Hematopoietic multipotent progenitor cell treated with erythropoietin and hydrocortisone succinate and interleukin-3 and kit ligand, for 6 days (in vitro differentiated cells): ENCODE measurements at places on chromosomes 2 and 18.

DNA sequence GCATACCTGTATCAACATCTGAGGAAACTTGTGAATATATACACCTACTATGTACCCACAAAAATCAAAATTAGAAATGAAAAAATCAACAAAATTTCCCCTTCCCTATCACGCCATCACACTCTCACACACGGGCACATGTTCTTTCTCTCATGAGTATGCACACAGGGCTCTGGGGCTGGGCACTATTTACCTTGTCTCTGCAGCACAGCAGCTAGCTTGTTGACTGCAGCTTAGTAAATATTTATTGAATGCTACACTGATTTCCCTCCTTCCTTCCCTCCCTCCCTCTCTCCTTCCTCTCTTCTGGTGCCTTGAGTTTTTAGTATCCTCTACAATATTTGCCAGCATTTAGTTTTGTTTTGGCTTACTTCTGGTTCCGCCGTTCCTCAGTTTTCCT is 182.7 kb upstream of the LHCGR start:
- no peak for DNase-seq

DNA sequence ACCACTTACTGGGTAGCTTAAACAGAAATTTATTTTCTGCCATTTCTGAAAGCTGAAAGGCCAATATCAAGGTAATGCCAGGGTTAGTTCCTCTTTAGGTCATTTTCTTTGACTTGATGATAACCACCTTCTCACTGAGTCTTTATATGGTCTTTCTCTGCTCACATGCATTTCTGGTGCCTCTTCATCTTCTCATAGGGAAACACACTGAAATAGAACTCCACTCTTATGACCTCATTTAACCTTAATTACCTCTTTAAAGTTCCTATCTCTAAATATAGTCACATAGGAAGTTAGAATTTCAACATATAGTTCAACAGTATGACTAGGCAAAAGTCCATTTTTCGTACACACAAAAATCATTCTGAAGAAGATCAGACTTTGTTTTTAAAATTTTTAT is 616.8 kb upstream of the VRK2 start:
- peak; percentile 16 for DNase-seq

GRCh38 chr2:37566517-37566981 is 104.9 kb downstream of the CDC42EP3 start:
- no peak for DNase-seq

GRCh38 chr2:170344663-170345346 is 166.9 kb downstream of the MYO3B start:
- DNase-seq: no peak

GRCh38 chr18:58893388-58894099 is 28.9 kb downstream of the ZNF532 start:
- no peak for DNase-seq

- DNase-seq: no peak
These were observed 79.0 kb downstream of the DYSF start for GRCh38 chr2:71532327-71532726.

DNA sequence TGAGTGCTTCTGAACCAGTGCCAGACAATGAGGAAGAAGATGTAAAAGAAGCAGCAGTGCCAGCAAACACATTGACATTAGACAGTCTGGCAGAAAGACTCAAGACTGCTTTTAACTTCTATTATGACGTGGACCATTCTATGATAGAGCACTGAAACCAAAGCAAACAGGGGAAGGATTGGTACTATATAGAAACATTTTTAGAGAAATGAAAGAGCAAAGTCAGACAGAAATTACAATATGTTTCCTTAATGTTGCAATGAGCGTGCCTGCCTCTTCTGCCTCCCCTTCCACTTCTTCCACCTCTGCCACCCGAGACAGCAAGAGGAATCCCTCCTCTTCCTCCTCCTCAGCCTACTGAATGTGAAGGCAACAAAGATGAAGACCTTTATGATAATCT is 39.7 kb downstream of the DHX57 start:
- peak; percentile 7 for DNase-seq

DNA sequence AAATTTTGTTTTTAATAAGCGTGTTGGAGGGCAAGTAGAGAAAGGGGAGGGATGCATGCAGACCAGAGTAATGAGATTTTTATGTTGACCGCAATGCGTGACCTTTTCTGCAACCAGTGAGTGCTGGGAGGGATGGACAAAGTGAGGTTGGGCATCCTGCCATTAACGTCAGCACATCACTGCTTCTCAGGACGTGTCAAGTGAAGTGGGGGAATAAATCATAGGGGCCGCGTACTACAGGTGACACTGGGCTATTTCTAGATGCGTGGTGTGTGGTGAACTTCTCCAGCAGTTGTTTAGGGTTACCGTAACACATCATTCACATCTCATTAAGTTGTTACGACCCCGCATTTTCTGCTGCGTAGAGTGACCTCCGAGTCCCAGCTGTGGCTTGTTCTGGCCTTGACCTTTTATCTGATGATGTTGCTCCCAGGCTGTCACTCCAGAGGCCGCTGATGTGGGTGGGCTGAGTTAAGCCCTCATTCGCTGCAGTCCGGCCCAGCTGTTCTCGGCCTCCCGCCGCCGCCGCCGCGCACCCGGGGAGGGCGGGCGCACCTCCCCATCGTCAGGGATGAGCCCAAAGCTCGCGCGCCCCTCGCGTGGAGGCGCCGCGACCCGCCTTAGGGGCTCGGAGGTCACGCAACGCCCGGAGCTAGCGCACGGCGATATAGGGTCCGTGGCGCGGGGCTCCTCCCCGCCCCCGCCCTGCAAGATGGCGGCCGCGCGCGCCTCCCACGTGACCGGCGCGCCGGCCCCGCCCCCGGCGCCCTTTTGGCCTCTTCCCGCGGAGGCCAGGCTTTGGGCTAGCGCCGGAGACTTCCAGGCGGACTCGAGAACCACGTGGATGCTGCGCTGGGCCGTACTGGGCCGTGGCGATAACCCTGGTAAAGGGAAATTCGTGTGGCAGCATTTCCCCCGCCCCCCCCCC is 3.5 kb downstream of the ZCCHC2 start:
- peak; percentile 93 for DNase-seq

DNA sequence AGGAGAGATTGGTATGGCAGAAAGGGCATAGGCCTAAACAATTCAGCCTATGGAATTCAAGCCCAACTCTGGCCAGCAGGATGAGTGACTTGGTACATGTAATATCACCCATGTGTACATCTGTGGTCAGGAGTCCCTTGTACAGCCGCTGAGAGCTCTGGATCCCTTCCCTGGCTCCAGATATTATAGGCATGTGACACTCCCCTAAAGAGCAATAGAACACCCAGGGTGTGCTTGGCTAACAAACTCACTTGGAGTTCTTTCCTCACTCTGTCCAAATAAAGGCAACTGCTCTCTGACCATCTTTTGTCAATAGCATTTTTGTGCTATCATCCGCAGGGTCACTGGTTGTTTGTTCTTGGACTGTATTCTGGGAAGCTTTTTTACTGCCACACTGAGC is 197.4 kb upstream of the NCKAP5 start:
- DNase-seq: no peak

DNA sequence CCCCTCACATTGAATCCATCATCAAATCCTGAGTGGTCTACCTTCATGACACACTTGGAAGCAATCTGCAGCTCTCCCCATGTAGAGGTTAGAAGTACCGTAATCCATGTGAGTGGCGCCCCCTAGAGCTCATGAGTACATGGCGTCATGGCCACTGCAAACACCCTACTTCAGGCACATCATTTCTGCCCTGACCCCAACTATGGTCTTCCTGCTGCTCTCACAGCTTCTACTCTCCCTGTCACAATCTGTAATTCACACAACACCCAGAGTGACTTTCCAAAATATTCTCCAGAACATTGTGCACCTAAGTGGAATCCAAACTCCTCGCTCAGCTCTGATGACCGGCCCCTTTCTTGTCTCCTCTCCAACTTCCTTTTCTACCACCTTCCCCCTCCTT is 141.9 kb downstream of the ANKRD44 start:
- DNase-seq: peak; percentile 90

DNA sequence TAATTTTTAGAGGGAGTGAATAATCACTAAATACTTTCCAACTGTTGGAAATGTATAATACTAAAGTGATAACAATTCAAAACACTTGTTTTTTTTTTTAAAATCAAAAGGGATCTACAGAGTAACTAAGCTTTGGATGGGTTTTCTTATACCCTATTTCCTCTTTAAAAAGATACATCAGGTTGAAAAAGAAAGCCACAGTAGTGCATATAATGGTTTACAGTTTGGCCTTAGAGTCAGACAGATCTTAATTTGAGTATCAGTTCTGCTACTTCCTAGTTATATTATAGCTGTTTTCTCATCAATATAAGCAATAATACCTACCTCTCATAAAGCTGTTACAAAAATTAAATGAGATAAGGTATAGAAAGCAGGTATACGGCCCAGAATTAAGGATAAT is 28.5 kb downstream of the PSME4 start:
- DNase-seq: no peak

DNA sequence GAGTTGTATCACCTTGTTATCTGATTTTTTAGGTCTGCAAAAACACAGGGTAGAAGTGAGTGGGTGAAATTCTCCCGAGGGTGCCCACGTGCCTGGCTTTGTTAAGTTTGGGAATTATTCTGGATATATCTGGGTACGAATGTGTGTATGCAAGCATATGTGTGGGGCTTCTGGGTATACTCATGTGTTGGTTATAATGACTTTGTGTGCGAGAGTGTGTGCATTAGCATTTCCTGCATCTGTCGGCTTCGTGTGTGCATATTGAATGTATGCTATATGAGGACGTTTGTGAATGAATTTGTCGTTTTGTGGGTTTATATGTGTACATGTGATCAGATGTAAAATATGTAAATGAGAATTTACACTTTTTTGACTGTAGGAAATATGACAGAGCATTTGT is 13.8 kb upstream of the DNAJC27 start:
- no peak for DNase-seq

DNA sequence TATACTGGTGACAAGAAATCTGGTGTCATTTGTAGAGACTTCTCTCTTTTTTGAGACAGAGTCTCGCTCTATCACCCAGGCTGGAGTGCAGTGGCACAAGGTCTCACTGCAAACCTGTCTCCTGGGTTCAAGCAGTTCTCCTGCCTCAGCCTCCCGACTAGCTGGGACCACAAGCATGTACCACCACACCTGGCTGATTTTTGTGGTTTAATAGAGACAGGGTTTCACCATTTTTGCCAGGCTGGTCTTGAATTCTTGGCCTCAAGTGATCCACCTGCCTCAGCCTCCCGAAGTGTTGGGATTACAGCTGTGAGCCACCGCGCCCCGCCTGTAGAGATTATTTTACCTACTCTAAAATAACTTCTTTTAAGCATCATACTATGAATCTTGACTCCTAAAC is 6.5 kb downstream of the HNRNPLL start:
- DNase-seq: no peak

GRCh38 chr18:31419457-31419932 is 28.0 kb upstream of the DSG3 start:
- DNase-seq: no peak

DNA sequence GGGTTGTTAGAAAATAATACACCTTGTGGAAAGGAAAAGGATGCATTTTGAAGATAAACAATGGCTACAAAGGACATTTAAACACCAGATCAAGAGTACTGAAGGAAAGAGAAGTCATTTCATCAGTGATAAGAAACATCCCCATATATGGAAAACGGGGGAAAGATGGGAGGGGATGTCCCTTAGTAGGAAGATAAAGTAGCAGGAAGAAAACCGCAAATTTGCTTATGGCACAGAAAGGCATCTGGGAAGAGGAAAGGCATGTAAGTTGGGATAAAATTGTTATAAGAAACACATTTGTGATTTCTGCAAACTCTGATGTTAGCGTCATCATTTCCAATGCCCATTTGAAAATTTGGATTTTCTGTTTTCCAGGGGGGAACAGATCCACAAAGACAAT is 10.5 kb upstream of the LYPD1 start:
- DNase-seq: no peak

GRCh38 chr2:47905386-47906156 is 727 bp downstream of the FBXO11 start:
- DNase-seq: peak; percentile 56

GRCh38 chr2:100819370-100820272 is at the start of gene NPAS2:
TSS of gene NPAS2 (plus strand) at chr2:100820139. CDS start at chr2:100904755, 84,616 bp downstream.
- DNase-seq: peak; percentile 15

- DNase-seq: no peak
These were observed 61.9 kb downstream of the DGKD start for GRCh38 chr2:233416199-233416598.

DNA sequence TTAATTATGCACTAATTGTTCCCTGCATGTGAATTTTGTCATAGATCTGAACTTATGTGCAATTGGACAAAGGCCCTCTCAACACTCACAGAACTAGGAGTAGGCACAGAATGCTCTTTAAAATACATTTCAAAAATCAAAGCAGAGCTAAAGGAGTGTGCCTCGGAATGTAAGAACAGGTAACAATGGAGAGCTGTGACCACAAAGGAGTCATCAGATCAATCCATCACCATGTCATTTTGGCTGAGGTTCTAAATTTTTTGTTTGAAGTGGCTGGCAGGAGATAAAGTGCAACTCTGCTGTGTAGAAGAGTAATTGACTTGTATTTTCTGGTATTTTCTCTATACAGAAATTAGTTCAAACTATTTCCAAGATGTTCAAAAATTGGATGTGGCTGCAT is 155.4 kb downstream of the NRP2 start:
- no peak for DNase-seq

GRCh38 chr2:182283512-182283911 is 143.3 kb downstream of the PDE1A start:
- DNase-seq: no peak

GRCh38 chr18:57906852-57907251 is 103.7 kb upstream of the ATP8B1 start:
- DNase-seq: no peak

GRCh38 chr2:20647738-20648137 is 3.2 kb downstream of the HS1BP3 start:
- no peak for DNase-seq

DNA sequence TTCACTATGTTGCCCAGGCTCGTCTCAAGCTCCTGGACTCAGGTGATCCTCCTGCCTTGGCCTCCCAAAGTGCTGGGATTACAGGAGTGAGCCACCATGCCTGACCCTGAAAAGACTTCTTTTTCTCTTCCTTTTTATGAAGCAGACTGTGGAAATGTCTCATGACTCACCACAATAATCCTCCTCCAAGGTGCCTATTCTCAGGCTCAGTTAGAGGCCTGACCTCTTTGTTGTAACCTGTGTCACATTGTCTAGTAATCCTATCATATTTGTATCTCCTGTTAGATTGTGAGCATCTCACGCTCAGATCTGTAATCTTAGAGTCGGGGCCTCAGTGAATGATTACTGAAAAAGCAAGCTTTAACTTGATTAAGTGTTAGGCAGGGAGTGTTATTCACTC is 18.3 kb upstream of the TAF4B start:
- no peak for DNase-seq

- no peak for DNase-seq
These were observed 195.8 kb downstream of the HDAC4 start for GRCh38 chr2:239204876-239205468.

DNA sequence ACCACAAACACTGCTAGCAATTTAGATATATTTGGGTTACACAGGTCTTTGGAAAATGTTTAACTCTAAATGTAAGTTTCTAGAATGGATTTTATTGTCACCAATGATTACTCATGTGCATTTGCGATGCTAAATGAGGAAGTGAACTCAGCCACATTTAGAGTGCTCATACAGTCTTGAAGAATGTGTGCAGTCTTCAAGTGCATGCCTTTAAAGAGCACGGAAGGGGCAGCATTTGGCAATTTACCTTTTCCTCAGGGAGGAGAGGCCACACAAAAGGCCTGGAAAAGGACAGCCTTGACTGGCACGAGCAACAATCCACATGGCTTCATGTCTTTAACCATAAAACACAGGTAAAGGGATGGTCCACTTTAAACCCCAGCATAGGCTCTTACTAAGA is 78.5 kb upstream of the STK17B start:
- DNase-seq: peak; percentile 66
